ENCODE measurements at places on chromosomes 4 and X.

- DNase-seq = no peak
These were observed 172.9 kb downstream of the PTTG2 start for GRCh38 chr4:38132843-38133662.

DNA sequence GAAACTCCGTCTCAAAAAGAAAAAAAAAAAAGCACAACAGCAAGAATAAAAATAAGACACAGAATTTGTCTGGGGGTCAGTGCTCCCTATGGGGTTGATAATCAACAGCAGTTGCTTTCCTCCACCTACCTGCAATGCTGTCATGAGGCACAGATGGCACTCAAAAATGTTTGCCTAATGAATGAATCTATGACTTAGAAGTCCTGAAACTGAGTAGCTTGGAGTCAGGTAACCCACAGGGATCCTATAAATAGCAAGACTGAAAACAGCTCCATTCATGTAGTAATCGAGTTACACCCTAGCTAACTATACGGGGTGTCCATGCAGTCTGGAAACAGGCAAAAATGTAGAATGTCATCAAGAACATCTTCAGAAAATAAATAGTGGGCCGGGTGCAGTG is 19.8 kb upstream of the DDX3X start:
- DNase-seq = no peak

DNA sequence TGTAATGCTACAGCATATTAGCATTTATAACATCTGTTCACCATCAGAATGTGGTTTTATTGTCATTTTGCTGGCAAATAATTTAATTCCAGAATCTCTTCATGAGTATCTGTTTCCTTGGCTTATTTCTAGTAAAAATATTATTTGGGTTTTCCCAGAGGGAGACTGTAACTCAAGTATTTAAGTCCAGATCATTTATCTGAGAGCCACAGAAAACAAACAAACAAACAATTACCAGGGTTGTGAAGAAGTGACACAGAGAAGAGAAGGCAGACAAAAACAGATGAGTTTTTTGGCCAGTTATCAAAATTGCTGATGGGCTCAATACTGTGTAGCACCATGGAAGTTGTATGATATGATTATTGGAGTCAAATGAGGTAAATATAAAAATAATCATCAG is 515.1 kb downstream of the TECRL start:
- no peak for DNase-seq

GRCh38 chrX:121987163-121987562 is 939.8 kb downstream of the GLUD2 start:
- no peak for DNase-seq

DNA sequence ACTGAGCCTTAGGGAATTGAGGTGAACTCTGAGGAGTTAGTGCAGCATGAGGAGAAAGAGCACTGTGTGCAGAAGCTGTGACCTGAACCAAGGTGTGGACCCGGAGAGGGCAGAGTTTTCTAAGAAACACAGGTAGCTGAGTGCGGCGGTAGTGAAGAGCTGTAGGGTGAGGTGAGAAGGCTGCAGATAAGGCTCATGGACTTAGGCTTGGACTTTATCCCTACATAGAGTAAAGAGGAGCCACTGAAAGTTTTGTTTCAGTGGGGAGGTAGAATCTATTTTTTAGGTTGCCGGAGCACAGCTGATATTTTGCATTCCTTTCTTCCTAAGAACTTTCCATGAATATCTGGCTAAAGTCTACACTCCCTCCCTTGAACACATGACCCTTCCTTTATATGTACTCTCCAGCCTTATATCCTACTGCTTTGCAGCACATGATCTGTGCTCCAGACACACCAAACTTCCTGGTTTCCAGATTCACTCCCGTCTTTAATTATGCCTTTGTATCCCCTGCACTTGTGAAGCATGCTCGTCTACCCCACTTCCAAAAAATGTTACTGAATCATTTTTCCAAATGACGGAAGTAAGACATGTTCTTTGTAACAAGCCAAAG is 10.6 kb upstream of the PGRMC2 start:
- DNase-seq = no peak

GRCh38 chr4:88753658-88754571 is 56.3 kb upstream of the NAP1L5 start:
- DNase-seq = no peak

GRCh38 chr4:79650217-79650616 is 242.2 kb upstream of the GK2 start:
- DNase-seq = no peak

GRCh38 chrX:73266766-73267165 is 52.1 kb upstream of the NAP1L2 start:
- DNase-seq = no peak

DNA sequence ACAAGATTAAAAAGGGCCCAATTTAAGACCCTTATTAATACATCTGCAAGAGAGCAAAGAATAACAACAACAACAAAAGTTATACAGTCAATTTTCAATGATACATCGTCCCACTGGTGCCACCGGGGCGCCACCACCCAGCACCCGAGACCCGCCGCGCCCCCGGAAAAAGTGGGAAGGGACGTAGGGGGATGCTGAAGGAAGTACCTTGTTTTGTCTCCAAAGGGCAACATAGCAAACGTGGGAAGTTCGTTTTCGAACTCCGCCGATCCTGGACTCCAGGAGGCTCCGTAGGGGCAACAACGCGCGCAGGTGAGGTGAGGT is 1.7 kb downstream of the PDE5A start:
- DNase-seq = no peak

DNA sequence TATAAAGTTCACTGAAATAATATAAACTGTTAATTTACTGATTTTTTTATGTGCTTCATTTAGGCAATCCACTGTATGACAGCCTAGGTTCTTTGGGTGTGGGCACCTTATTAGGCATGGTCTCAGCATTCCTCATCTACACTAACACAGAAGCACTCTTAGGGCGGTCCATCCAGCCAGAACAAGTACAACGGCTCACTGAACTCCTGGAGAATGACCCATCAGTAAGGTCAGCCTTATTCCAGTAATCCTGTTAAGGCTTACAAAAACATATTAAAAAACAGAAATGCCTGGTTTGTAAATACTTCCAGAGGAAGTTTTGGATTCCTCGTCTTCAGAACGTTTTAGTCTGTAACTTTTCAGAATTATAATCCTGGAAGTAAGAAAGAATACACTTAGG is 80.1 kb downstream of the SLC30A9 start:
- no peak for DNase-seq

GRCh38 chrX:30679369-30679768 is 26.1 kb downstream of the GK start:
- DNase-seq = no peak

- no peak for DNase-seq
These were observed 22.2 kb downstream of the AKAP14 start for GRCh38 chrX:119917877-119918276.

DNA sequence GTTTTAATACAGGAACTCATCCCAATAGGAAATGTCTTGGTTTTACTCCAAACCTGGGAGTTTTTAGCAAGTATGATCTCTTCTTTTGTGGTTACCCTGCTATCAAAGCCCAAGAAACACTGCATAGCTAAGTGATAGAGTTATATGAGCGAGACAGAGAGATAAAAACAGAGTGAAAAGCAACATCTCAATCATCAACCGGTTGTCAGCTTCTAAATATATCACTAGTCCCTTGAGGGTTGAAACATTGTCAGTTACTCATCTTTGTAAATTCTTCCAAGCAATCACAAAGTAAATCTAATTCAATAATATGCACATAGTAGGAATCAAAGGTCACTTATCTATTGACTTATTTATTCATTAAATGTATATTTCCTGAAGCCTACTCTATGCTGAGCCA is 483.9 kb downstream of the IDS start:
- no peak for DNase-seq

DNA sequence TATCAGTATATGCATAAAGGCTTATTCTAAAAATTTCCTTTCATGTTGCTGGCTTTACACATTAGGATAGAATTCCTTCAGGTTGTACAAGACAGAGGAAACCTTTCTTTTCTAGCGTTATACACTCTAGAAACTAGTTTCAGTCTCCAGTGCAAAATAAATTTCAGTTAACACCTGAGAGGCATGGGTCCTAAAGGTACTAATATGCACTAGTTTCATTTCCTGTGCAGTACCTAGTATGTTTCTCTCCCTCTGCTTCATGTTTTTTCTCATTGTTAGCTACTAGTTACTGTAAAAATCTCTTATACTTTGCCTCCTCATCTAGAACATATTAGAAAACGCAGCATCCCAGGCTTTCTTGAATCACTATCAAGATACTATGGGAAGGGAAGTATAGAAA is 54.0 kb downstream of the SNX25 start:
- no peak for DNase-seq

GRCh38 chrX:24485323-24485722 is 20.2 kb downstream of the PDK3 start:
- no peak for DNase-seq

- DNase-seq = no peak
These were observed 96.5 kb downstream of the DCAF12L1 start for GRCh38 chrX:126456136-126456535.

GRCh38 chr4:106339431-106339830 is 23.1 kb downstream of the AIMP1 start:
- DNase-seq = no peak

- no peak for DNase-seq
These were observed 90.8 kb upstream of the NPFFR2 start for GRCh38 chr4:71941001-71941400.

- no peak for DNase-seq
These were observed 642.1 kb downstream of the CCSER1 start for GRCh38 chr4:90769251-90769650.
